Endodermal cell (in vitro differentiated cells): ENCODE measurements at places on chromosomes 5 and 9.

DNA sequence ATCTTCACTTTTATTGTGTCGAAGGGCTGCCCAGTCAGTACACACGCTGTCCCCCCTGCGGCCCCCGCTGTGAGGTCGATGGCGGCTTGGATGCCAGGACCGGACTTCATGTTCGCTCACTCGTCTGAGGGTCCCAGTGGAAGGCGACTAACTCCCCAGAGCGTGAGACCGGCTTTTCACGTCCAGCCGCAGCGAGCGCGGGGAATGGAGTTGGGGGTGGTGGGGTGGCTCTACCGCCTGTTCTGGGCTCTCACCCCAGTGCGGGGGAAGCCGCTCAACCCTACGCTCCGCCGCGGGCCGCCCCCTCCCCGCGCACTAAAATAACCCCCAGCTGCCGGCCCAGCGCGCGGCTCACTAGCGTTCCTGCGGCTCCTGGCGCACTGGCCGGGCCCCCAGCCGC lies at the start of gene SLC25A2:
TSS of gene SLC25A2 (minus strand) at position 294 of the 400 bp plus-strand sequence. CDS start at position 110, 184 bp downstream.
- DNase-seq: no peak

DNA sequence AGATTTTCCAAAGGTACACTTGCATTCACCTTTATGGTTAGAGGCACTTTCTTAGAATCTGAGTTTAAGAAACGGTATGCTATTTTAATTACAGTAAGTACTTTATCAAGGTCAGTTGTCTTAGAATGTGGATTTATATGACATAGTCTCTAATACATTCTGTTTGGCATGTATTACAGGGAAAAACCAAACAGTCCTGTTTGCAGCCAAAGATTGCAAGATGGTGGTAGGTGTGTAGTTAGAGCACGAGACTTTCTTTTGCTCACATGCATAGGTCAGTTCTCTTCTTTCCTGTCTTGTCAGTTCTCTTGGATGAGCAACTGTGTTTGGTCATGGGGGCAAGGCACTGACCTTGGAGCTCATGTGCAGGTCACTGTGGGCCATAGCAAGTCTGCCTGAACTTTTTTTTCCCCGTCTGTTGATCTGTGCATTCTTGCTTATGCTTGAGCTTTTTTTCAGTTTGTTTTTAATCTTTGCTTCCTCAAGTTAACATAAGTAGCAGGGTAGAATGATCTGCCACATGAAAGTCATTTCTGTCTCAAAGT lies 20.6 kb downstream of the ZSWIM6 start:
- no peak for DNase-seq

DNA sequence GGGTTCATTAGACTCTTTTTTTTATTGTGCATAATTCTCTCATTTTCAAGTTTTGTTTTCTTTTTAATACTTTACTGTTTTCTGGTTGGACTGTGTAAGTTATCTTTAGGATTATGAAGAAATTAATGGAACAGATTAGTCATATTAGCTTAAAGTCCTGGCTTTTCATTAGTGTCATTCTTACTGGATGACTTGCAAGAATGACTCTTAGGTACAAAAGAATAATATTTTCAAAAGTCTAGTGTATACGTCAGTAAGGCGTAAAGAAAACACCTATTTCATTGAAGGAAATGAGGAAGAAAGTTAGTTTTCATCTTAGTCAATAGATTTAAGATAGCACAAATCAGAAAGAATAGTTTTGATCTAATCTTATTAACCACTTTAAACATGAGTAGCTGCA lies 20.4 kb downstream of the UHRF2 start:
- no peak for DNase-seq

DNA sequence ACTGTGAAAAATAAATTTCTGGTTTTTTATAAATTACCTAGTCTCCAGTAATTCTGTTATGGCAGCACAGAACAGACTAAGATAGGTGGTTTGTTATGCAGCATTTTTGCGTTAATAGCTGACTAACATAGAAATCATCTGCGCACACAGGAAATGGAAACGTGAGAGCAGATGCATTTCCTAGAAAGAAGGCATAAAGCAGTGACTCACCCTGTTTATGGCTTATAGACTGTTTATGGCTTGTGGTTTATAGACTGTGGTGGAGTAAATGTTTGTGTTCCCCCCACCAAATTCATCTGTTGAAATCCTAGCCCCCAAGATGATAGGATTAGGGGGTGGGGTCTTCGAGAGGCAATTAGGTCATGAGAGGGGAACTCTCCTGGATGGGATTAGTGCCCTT lies 18.3 kb upstream of the OSMR start:
- DNase-seq: no peak

DNA sequence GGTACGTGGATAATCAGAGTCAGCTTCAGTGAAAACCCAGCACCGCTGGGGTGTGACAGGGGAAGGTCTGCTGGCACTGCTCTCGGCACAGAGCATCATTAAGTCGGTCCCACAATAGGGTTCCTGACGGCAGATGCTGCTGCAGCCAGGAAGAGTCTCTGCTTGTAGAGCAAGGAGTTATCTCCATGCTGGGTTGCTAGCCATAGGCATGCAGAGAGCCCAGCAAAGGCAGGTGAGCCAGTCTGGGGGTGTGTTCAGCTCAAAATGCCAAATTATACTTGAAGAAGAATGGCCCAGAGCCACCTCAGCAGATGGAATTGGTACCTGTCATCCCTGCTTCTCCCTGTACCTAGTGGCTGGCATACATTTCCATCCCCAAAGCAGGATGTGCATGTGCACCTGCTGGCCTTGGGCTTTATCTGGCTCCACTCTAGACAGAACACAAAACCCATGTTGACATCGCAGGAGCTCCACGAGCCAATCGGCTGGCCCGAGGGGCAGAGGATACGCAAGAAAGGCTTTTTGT lies 100.8 kb downstream of the WDR41 start:
- no peak for DNase-seq

DNA sequence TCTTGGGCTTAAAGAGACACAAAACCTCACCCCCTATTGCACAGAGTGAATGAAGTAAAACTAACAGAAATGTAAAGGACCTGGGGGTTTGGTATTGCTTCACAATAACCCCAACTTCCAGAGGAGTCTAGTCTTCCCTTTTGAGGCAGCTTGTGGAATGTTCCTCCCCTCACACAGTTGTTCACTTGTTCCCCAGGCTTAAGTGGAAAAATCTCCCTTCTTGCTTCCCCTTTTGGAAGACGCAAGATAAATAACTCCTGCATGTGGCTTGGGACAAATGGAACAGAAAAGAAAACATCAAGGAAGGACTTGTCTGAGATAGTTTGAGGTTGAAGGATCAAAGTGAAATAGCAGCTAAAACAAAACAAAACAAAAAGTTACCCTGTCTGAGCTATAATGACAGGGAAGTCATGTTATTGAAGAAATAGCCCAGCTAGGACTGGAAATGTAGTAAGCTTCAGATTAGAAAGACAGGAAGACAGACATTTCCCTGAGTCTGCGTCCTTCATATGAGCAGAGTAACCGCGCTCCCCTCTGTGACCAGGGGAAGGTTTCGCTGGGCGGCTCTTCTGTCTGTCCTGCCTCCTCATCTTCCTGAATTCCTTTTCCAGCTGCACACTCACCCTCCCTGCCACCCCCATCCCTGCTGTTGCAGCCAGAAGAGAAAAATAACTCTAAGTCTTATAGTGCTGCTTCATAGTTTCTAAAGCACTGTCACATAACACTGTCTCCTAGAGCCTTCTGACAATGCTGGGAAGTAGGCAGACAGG lies 8.8 kb downstream of the SPARC start:
- DNase-seq: no peak

- DNase-seq: peak; percentile 52
Observed at GRCh38 chr5:170903075-170903474, 41.3 kb downstream of the RANBP17 start.

DNA sequence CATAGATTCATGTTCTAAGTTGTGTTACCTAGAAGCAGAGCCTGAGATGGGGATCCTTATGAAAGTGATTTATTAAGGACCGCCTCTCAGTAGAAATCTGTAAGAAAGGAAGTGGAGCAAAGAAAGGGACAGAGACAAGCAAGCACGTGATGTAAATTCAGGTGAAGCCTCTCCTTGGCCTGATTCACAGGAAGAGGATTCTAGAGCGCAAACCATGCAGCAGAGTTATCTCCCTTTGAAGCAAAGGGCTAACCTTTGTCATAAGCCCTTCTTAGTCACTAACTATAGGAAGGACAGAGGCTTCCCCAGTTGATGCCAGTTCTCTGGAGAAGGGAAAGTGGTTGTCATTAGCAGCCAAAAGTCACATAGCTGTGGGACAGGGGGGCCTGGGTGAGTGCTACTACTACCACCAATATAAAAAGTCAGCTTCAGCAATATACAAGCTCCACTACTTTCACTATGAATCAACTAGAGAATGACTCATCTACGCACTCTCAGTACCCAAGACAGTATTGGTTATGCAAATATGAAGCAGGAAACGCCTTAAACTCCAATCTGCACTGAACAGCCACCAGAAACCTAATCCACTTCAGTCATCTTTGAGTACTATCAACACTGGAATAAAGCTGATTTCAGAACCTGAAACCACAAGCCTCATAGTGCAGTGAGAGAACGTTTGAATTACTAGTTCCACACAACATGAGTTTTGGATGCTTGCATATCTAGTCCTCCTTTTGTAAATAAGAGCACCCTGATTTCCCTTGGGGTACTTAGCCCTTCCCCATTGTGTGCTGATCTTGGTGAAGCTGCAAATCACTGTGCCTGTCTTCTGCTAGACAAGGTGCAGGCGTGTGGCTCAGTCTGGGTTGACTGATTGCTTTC lies 162.7 kb downstream of the ZNF608 start:
- DNase-seq: no peak

GRCh38 chr5:120848883-120849282 lies 384.8 kb downstream of the PRR16 start:
- DNase-seq: peak; percentile 63

DNA sequence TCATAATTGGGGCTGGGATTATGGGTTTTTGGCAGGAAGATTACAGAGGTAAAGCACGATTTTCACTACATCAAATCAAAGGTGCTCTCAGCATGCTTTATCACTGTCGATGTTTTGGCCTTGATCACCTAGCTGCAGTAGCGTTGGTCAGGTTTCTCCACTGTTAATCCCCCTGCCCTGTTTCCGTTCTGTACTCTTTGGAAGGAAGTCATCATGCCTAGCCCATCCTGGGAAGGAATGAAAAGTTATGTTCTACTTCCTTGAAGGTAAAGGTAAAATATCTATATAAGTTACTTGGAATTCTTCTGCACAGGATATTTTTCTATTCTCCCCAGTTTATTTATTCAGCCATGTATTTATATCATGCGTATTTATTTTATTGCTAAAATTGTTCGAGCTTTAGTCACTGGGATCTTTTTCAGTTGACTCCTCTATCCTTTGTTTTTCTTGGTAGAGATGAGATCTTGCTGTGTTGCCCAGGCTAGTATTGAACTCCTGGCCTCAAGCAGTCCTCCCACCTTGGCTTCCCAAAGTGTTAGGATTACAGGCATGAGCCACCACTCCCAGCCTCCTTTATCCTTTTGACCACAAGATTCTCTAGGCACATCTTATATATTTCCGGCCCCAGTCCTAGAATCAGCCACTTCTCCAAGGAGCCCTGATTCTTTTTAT lies 25.3 kb downstream of the FAF2 start:
- DNase-seq: no peak

DNA sequence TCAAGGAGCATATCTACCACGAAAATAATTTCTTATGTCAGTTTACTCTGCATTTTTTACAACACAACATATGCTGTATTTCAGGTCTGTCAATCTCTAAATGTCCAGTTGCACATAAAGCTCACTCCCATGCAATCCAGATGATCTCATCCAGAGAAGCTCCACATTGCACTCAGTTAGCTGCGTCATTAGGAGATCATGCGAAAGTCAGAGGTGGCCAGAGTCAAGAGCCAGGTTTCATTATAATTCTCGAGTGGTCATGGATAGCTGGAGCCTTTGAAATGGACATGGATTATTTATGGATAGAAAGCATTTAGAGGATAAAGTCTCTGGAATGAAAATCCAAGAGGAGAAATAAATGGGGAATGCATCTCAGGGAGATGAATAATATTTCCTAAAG lies 232.3 kb downstream of the GAS1 start:
- DNase-seq: no peak

DNA sequence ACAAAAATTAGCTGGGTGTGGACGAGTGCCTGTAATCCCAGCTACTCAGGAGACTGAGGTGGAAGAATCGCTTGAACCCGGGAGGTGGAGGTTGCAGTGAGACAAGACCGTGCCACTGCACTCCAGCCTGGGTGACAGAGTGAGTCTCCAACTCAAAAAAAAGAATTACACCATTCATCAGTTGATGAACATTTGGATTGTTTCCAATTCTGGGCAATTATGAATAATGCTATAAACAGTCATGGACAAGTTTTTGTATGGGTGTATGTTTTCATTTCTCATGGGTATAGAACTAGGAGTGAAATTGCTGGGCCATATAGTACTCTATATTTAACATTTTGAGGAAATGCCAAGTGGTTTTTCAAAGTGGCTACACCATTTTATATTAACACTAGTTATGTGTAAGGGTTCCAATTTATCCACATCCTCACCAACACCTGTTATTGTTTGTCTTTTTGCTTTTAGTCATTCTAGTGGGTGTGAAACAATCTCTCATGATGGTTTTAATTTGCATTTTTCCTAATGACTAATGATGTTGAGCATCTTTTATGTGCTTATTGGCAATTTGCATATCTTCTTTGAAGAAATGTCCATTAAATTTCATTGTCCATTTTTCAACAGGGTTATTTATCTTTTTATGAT lies 9.0 kb upstream of the CCDC125 start:
- no peak for DNase-seq

- no peak for DNase-seq
Observed at GRCh38 chr5:122429545-122430318, 117.7 kb downstream of the SNCAIP start.

GRCh38 chr9:111938427-111938800 lies 41.8 kb downstream of the UGCG start:
- no peak for DNase-seq

- DNase-seq: no peak
Observed at GRCh38 chr5:58264276-58264675, 195.6 kb downstream of the PLK2 start.

GRCh38 chr9:88966894-88967676 lies 24.2 kb upstream of the S1PR3 start:
- DNase-seq: no peak

GRCh38 chr9:89532478-89532877 lies 34.6 kb upstream of the SEMA4D start:
- DNase-seq: no peak

DNA sequence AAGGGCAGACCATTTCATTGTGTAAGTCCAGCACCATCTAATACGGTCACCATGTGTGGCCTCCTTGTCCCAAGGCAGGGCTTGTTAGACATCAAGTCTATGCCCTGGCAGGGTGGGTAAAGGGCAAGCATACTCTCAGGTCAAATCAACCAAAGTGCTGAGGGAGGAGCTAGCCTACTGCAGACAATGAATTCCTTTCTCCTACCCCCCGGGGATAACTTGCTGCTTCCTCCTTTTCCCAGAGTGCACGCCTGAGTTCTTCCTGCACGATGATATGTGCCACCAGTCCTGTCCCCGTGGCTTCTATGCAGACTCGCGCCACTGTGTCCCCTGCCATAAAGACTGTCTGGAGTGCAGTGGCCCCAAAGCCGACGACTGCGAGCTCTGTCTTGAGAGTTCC lies 71.4 kb downstream of the RFK start:
- peak; percentile 48 for DNase-seq

- DNase-seq: no peak
Observed at GRCh38 chr9:96496368-96497116, 46.6 kb downstream of the HABP4 start.
